Breast epithelium (tissue), 4 donors: ENCODE measurements at places on chromosomes 1 and 21.

- H3K36me3 ChIP-seq = no peaks in the 10 kb centered on the region
- H3K27me3 ChIP-seq = no peaks in the 10 kb centered on the region
These were observed 58.6 kb downstream of the ADARB1 start for GRCh38 chr21:45132841-45133573.

DNA sequence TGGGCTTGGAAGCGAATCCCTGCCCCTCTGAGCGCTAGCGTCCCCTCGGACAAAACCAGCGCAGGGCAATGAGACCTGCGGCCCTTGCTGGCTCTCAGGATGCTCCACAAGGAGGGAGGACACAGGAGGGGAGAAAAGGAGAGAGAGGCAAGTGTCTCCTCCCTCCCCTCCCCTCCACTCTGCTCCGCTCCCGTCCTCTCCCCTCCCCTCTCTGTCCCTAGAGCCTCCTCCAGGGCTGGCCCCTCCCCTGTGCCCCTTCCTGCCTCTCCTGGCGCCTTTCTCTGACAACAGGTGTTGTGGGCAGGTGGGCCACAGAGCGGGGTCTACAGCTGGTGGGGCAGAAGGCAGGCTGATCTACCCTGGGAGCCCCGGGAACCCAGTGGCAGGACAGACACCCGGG lies 35.2 kb downstream of the TP73 start:
- H3K27me3 ChIP-seq = no peaks in the 10 kb centered on the region
- no peak for DNase-seq
- no peak overlapping the region for H3K4me3 ChIP-seq
- no peak overlapping the region for H3K27ac ChIP-seq
- no peaks in the 10 kb centered on the region for H3K36me3 ChIP-seq

DNA sequence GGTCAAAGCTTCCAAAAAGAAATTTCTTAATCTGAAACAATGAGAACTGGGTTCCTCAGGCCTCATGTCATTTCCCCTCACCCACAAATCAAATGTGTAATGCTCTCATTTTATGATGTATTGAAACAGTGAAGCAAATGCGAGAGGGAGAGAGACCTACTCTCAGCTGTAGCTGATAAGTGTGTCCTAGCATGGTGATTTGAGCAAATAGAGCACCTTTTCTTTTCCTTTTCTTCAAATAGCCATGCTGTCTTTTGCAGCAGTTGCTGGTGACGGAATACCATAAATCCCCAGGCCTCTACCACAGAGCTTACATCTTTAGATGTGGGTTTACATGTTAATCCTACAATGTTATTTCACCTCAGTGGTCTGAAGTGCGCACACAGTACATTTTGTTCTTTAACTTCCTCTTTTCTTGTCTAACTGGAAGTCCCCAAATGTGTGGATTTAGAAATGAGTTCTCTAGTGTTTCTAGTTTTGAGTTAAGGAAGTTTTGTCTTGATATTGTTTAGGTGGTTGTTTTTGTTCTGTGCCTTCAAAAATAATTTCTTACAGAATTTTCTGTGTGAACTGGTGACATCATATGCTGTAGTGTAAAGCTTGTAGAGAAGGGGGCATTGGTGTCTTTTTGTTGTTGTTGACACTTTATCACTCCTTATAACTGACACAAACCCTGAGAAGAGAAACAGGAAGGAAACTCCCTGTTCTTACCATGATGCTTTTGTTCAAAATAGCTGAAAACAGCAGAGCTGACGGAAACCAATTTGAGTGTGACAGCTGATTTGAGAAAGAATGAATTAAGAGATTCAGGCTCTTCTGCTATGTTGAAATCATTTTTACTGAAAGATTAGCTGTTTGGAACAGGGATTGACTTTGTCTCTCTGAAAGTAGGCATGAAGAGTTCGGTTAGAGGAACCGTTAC lies 12.2 kb downstream of the SMAP2 start:
- no peaks in the 10 kb centered on the region for H3K36me3 ChIP-seq
- no peak overlapping the region for H3K4me3 ChIP-seq
- DNase-seq = no peak
- peaks cover 5% of the 10 kb centered on the region for H3K4me1 ChIP-seq
- peak overlapping the region; percentile 64 for H3K27ac ChIP-seq

- peaks cover under 1% of the 10 kb centered on the region for H3K4me1 ChIP-seq
- H3K27me3 ChIP-seq = no peaks in the 10 kb centered on the region
- no peak overlapping the region for H3K4me3 ChIP-seq
These were observed 7.5 kb downstream of the IVNS1ABP start for GRCh38 chr1:185309566-185309965.

DNA sequence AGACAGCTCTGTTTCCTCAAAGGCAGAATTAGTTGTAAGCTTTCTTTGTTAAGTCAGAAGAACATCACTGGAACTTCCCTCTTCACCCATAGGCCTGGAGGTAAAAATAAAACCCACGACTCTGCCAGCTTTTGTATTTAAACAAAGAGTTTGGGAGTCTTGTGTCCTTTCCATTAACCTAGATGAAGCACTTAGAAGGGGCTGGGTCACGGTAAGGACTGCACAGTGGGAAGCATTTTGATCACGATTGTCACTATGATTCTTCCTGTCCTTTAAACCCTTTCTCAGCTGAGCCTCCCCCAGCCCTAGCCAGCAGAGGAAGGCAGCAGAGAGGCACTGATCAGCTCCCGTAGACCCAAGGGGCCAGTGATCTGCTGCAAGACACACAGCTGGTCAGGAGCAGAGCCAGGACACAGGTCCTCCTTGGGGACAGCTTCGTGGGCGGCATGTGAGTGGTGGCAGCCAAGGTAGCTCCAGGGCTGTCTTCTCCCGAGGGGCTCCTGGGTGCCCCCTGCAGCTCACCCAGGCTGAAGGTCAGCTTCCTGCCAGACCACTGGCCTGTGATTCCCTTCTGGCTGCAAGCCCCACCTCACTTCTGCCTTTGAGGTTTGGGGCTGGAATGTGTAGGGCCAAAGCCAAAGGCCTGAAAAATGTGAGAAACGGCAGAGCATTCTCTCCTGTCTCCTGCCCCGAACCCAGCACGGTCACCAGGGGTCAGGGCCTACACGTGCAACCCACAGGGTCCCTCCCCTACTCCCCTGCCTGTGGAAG lies 4.0 kb upstream of the LAPTM5 start:
- H3K4me1 ChIP-seq = peaks cover 5% of the 10 kb centered on the region
- no peak overlapping the region for H3K27ac ChIP-seq
- DNase-seq = no peak
- no peaks in the 10 kb centered on the region for H3K36me3 ChIP-seq
- H3K27me3 ChIP-seq = no peaks in the 10 kb centered on the region
- no peak overlapping the region for H3K4me3 ChIP-seq

DNA sequence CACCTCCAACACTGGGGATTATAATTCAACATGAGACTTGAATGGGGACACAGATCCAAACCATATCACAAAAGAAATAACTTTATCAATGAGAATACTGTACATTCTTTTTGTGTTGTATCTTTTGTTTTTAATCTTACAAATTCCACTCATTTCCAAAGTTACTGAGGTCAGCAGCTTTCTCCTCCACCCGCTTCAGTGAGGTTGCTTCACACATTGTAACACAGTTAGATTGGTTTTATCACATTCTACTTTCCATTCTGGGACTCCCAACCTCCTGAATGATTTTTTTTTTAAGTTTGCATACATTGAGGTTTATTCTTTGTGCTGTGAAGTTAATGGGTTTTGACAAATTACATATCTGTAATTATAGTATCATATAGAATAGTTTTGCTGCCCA lies 43.8 kb downstream of the DDAH1 start:
- no peaks in the 10 kb centered on the region for H3K36me3 ChIP-seq
- DNase-seq = no peak
- no peaks in the 10 kb centered on the region for H3K27me3 ChIP-seq
- H3K4me3 ChIP-seq = no peak overlapping the region
- no peaks in the 10 kb centered on the region for H3K4me1 ChIP-seq

DNA sequence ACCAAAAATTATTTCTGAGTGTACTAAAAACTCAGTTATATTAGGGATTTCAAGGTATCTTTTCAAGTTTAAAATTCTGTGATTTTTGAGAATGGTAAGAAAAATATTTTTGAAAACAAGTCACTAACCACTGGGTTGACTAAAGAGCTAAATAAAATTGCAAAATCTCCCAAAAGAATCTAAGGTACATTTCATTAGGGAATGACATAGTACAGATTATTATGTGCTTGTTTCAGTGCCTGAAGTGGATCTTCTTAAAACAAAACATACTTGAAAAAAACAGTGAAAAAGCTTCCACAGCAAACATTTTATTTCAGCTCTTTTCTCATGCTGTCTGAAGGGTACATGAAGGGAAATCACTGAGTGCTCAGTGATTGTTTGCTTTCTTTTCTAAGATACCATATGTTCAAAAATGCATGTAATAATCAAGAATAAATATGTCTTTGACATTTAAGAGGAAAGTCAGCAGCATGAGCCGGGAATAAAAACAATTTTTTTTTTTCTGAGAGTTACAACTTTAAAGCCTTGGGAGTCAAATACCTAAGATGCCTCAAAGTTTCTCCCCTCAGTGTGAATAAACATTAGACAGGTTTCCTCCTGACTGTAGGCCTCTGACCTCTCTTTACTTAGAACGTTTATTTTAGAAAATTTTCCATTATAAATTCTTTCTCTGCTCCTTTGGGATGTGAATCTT lies 200.7 kb downstream of the KCNT2 start:
- H3K36me3 ChIP-seq = no peaks in the 10 kb centered on the region
- DNase-seq = no peak
- H3K27me3 ChIP-seq = no peaks in the 10 kb centered on the region
- no peaks in the 10 kb centered on the region for H3K4me1 ChIP-seq

- H3K4me3 ChIP-seq = peak overlapping the region; percentile 81
- peak overlapping the region; percentile 94 for H3K27ac ChIP-seq
- H3K4me1 ChIP-seq = no peaks in the 10 kb centered on the region
These were observed 80.0 kb downstream of the NDUFS5 start for GRCh38 chr1:39105841-39106765.

- DNase-seq = peak; percentile 82
- peak overlapping the region; percentile 53 for H3K4me3 ChIP-seq
- H3K4me1 ChIP-seq = no peaks in the 10 kb centered on the region
- no peaks in the 10 kb centered on the region for H3K27me3 ChIP-seq
- H3K36me3 ChIP-seq = no peaks in the 10 kb centered on the region
- peak overlapping the region; percentile 89 for H3K27ac ChIP-seq
These were observed 805.3 kb downstream of the USP25 start for GRCh38 chr21:16535102-16535422.
